ENCODE measurements at places on chromosomes 3 and 15. TPM values are rescaled to one million over a fixed set of nuclear protein-coding genes. Genes with fewer than 3 reads are reported as not detected.

DNA sequence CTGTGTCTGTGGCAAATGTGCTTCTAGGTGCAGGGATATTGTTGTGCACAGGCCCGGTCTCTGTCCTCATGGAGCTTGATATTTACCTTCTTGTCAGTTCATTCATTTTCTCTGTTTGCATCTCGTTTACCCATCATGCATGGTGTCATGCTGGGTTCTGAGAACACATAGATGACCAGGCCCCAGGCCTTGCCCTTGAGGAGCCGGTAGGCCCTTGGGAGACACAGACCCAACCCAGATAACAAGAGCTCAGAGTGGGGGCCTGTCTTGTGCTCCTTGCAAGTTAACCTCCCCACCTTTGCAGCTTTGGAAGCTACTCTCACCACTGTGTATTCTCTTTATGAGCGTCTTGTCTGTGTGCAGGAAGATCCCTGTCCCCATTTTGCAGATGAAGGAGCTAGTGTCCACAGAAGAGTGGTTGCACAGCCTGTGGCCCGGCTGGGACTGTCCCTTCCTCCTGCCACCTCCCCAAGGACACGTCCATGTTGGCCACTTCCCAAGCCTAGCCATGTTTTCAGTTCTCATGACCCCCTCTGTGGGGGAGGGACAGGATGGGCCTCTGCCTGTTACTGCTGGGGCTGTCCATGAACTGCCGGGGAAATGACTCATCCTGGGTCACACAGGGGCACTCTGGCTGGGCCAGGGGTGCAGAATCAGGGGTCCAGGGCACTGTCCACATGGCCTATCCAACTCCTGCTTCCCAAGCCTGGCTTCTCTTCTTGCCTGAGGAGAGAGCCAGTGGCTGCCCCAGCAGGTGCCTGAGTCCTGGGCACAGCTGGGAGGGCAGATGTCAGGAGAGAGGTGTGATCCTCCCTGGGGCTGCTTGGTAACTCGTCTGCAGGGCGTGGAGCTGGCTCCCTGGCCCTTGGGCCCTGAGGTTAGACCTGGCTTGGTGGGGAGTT, 3.4 kb downstream of the SNX33 start:
- peak overlapping the region; percentile 82 for H3K4me3 ChIP-seq
- peaks cover 84% of the 10 kb centered on the region for H3K4me1 ChIP-seq
- H3K36me3 ChIP-seq = peaks cover 38% of the 10 kb centered on the region
- no peaks in the 10 kb centered on the region for H3K27me3 ChIP-seq
- H3K27ac ChIP-seq = peak overlapping the region; percentile 71
- no peak for DNase-seq

DNA sequence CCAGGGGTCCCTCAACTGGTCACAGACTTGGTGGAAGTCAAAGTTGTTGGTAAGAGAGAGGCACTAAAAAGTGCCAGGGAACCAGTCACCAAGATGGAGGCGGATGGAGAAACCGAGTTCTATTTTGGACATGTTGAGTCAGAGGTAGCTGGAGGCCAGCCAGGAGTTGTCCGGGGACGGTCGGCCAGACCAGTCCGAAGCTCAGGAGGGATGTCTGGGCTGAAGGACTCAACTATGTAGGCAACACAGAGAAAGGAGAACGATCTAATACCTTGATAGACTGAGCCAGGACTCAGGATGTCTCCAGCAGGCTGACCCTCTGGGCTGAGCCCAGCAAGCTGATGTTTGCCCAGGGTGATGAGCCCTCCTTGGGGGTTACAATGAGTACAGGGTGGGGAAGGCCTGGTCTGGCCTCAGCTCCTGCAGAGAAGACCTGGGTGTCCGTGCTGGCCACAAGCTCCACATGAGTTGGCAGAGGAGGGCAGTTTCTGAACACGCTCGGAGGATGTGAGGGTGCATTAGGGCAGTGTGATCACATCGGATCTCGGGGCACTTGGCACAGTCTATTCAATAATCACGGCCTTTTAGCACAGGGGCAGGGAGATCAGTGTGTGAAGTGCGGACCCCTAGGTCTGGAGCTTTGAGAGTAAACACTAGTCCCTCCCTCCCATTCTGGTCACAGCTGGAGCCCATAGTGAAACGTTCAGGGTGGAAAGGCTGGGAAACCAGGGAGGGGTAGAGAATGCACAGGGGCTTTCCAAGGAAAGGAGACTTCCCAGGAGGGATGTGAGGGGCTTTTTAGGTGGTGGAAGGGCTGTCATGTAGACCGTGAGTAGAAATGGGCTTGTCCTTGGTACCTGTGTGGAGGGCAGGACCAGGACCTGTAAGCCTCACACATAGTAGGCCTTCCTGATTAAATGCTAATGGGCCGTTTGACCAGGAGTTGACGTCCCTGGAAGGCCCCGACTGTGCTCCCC, 111.9 kb downstream of the ETFA start:
- H3K27me3 ChIP-seq = no peaks in the 10 kb centered on the region
- peaks cover 8% of the 10 kb centered on the region for H3K4me1 ChIP-seq
- H3K4me3 ChIP-seq = no peak overlapping the region
- H3K36me3 ChIP-seq = no peaks in the 10 kb centered on the region

DNA sequence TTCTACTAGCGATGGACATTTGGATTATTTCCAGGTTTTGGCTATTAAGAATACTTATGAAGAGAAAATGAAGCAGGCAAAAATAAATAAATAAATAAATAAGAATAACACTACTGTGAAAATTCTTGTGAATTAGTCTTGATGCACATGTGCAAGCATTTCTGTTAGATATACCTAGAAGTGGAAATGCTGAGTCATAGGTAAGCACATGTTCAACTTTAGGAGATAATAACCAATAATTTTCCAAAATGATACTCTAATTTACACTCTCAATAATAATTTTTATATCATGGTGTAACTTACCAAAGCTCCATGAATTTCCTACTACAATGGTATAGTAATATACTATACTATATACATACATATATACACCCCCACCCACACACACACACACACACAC, 23.4 kb downstream of the EMC4 start:
- H3K4me3 ChIP-seq = no peak overlapping the region
- DNase-seq = no peak
- H3K27me3 ChIP-seq = no peaks in the 10 kb centered on the region

The SLC9C1 gene
- total RNA-seq = not detected

The UBE2E1 gene
- total RNA-seq = 87.8 TPM

Measured in lower lobe of right lung (tissue), 2 donors.